Smooth muscle cell of the coronary artery (primary cell): ENCODE measurements at places on chromosomes 5 and 9. TPM values are rescaled to one million over a fixed set of nuclear protein-coding genes. Genes with fewer than 3 reads are reported as not detected.

Gene SHB
- 4.8 and 28.8 TPM in 2 replicates for total RNA-seq

Gene BHMT2
- 0.38 and 3.3 TPM in 2 replicates for total RNA-seq

Gene HMMR
- total RNA-seq, result 0.23 and 8.3 TPM in 2 replicates

Gene NEURL1B
- 0.30 and 1.1 TPM in 2 replicates for total RNA-seq

Gene CDX1
- 0.12 and 0.15 TPM in 2 replicates for total RNA-seq

Gene PTPN3
- total RNA-seq, result 0.47 and 2.7 TPM in 2 replicates
